ENCODE measurements at places on chromosomes 12 and 14. TPM values are rescaled to one million over a fixed set of nuclear protein-coding genes. Genes with fewer than 3 reads are reported as not detected.

ING4 gene
- total RNA-seq = 22.6 TPM

CCDC177 gene
- not detected for total RNA-seq

- H3K27ac ChIP-seq = no peak overlapping the region
- no peaks in the 10 kb centered on the region for H3K27me3 ChIP-seq
- H3K4me3 ChIP-seq = no peak overlapping the region
Measured at GRCh38 chr14:75559451-75560222, 18.8 kb upstream of the FLVCR2 start.

DNA sequence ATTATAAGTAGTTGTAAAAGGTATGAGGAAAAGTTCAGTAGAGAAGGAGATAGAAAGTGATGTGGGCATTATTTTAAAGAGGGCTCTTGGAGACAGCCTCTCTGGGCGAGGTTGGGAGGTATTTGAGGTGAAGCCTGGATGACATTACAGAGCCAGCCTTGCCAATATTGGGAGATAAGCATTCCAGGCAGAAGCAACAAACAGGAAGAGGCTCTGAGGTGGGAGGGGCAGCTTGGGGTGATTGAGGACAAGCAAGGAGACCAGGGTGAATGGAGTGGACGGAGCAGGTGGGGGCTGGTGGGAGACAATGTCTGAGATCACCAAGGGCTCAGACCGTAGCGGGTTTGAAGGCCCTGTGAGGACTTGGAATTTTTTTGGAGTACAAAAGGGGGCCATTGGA lies 87.3 kb downstream of the DYRK2 start:
- H3K4me1 ChIP-seq = peaks cover 6% of the 10 kb centered on the region
- DNase-seq = no peak
- H3K27me3 ChIP-seq = no peaks in the 10 kb centered on the region
- no peak overlapping the region for H3K4me3 ChIP-seq

DNA sequence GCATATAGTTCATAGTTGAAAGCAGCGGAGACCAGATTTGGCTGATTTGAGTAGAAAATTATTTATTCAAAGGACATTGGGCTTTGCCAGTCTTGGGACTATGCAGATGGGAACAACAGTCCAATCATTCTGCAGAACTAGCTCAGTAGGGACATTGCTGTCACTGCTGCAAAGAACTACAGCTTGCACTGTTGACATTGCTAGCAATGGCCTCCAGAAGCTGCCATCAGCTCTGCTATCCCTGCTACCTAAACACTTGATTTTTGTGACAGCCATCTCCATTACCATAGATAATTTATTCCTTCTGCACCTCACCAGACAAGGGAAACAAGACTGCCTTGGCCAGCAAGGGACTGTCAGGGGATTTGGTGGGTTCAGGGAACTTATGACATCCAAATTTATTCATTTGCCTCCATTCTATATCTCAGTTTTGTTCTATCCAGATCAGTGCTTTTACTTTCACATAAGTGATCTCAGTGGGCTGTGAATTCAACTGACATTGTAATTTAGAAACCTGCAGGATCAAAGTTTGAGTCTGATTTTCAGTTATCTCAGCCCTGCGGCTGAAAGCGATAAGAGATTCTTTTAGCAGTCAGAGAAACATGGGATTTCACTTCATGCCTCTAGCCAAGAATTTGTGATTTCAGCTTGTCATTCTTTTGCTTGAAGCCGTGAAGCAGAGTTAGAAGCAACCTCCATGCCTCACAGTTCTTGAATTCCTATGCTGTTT lies 136.7 kb upstream of the FBXO33 start:
- H3K36me3 ChIP-seq = no peaks in the 10 kb centered on the region
- H3K4me1 ChIP-seq = no peaks in the 10 kb centered on the region
- no peak overlapping the region for H3K4me3 ChIP-seq
- DNase-seq = no peak

PAN2 gene
- total RNA-seq = 14.5 TPM

DNA sequence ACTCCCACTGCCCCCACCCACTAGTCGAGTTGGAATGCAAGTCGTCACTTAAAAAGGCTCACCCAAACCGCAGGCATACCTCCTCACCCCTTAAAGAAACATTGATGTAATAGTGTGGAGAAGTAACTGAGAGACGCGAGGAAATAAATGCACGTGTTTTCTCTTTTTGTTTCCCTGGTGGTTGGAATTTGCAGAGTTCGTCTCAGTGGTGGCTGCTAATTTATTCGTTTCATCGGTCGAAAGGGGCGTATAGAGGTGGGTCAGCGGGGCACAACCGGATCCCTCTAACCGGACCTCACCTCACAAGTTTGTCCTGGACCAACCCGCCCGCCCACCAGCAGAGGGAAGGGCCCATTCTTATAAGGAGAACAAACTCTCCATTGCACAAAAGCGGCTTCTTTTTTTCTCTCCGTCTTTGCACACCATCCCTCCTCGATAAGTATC lies 5.0 kb upstream of the NPAS3 start:
- H3K27ac ChIP-seq = no peak overlapping the region
- H3K4me3 ChIP-seq = peak overlapping the region; percentile 14
- no peaks in the 10 kb centered on the region for H3K36me3 ChIP-seq

DNA sequence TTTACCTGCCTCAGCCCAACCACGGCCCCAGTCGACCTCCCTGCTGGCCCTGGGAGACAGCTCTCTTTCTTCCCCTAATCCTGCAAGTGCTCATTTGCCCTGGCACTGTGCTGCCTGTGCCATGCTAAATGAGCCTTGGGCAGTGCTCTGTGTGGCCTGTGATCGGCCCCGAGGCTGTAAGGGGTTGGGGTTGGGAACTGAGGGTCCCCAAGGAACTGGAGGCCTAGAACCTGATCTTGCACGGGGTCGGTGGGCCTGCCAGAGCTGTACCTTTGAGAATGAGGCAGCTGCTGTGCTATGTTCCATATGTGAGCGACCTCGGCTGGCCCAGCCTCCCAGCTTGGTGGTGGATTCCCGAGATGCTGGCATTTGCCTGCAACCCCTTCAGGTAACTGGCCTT lies 2.8 kb downstream of the RNF31 start:
- H3K36me3 ChIP-seq = peaks cover 54% of the 10 kb centered on the region
- H3K4me3 ChIP-seq = no peak overlapping the region
- peaks cover 30% of the 10 kb centered on the region for H3K4me1 ChIP-seq
- DNase-seq = no peak

VIPAS39 gene
- total RNA-seq = 10.9 TPM

GRCh38 chr12:64270411-64270810 lies 48.3 kb upstream of the KICS2 start:
- no peak overlapping the region for H3K4me3 ChIP-seq
- H3K27me3 ChIP-seq = no peaks in the 10 kb centered on the region
- H3K4me1 ChIP-seq = no peaks in the 10 kb centered on the region
- H3K27ac ChIP-seq = no peak overlapping the region

GRCh38 chr14:32703183-32703621 lies 235.5 kb upstream of the NPAS3 start:
- H3K36me3 ChIP-seq = no peaks in the 10 kb centered on the region
- no peaks in the 10 kb centered on the region for H3K27me3 ChIP-seq
- no peak for DNase-seq
- peak overlapping the region; percentile 88 for H3K27ac ChIP-seq
- H3K4me1 ChIP-seq = peaks cover 32% of the 10 kb centered on the region
- H3K4me3 ChIP-seq = peak overlapping the region; percentile 0

- no peaks in the 10 kb centered on the region for H3K4me1 ChIP-seq
- H3K27ac ChIP-seq = no peak overlapping the region
- no peaks in the 10 kb centered on the region for H3K36me3 ChIP-seq
- H3K27me3 ChIP-seq = no peaks in the 10 kb centered on the region
- no peak overlapping the region for H3K4me3 ChIP-seq
Measured at GRCh38 chr14:64760146-64760755, 56.0 kb downstream of the PLEKHG3 start.

GPR68 gene
- total RNA-seq = 0.55 TPM

RGS6 gene
- total RNA-seq = 13.1 TPM

DNA sequence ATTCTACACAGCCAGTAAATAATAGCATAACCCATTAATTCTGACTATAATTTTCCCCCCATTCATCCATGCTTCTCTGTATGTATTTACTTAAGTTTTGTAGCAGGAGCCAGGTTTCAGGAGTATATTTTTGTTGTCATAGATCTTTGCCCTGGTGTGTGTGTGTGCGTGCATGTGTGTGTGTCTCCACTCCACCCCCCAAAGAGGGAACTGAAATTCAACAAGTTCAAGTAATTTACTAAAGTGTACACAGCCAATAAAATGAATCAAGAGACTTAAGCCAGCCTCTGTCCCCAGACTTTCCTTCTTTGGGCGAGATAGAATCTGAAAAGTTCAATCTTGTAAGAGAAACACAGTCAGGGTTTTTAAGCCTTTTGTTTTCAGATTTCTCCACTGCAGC lies 792.0 kb downstream of the MED13L start:
- no peaks in the 10 kb centered on the region for H3K4me1 ChIP-seq
- no peak overlapping the region for H3K4me3 ChIP-seq
- no peaks in the 10 kb centered on the region for H3K27me3 ChIP-seq
- no peak for DNase-seq

DNA sequence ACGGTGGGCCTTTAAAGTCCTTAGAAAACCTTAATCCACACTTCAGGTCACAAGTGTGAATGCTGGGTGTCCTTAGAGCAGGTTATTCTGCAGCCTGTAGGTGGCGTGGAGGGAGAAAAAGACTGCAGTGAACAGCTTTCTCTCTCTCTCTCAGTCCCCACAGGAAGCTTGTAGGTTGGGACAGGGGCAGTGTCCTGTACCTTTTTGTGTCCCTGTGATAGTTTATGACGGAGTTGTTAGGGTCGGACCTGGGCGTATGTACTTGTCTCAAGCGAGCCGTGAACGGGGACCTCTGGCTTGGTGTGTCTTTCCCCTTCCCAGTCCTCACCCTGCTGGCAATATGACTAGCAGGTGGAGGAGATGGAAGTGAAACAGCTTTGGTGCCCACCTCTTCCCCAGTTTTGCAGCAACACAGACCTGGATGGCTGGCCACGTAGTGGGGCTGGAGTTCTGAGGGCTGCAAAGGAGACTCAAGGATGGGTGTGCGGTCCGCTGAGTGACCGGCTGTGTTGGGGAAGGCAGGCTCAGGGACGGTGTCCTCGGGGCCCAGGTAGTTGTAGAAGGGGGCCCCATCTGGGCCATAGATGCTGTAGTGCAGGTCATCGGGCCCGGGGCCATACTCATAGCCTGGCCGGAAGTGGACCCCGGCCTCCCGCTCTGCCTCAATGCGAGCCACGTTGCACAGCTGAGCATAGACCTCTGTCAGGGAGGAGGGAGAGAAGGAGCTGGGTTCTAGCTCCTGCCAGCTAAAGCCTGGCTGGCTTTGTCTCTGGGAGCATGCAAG lies 8.9 kb downstream of the ISCA2 start:
- H3K36me3 ChIP-seq = peaks cover 15% of the 10 kb centered on the region
- H3K4me1 ChIP-seq = no peaks in the 10 kb centered on the region
- H3K27me3 ChIP-seq = no peaks in the 10 kb centered on the region
- H3K4me3 ChIP-seq = no peak overlapping the region

DNA sequence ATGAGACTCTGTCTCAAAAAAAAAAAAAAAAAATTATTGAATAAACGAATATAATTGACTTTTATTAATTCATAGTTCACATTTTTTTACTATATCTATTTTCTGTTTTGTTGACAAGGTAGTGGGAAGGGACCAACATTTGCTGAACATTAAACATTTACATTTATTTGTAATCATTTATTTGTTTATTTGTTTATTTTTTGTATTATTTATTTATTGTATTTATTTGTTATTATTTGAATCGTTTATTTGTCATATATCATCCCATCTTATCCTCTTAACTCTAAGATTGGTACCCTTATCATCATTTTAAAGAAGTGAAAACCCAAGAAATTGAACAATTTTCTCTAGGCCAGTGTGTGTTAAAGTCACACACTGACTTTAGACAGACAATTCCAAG lies 101.5 kb downstream of the SYT1 start:
- no peaks in the 10 kb centered on the region for H3K36me3 ChIP-seq
- DNase-seq = no peak
- no peaks in the 10 kb centered on the region for H3K4me1 ChIP-seq

DNA sequence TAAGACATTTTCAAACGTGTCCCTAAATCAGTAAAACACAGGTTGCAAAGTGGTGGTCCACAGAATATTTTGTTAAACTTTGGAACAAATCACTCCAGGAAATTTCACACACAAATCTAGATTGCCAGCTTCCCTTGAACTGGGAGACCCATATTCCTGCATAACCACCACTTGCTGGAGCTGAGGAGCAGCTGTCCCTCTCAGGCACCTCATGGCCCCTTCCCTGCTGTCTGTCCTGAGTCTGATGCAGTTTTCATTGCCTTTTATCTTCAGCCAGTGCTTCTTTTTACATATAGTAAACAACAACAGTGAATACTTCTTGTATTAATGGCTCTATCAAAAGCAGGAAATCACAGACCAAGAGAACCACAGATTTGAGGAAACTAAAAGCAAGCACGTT lies 289.3 kb downstream of the MED13L start:
- no peaks in the 10 kb centered on the region for H3K27me3 ChIP-seq
- no peak overlapping the region for H3K4me3 ChIP-seq
- H3K36me3 ChIP-seq = peaks cover 47% of the 10 kb centered on the region
- DNase-seq = no peak

SYCP3 gene
- total RNA-seq = not detected

DNA sequence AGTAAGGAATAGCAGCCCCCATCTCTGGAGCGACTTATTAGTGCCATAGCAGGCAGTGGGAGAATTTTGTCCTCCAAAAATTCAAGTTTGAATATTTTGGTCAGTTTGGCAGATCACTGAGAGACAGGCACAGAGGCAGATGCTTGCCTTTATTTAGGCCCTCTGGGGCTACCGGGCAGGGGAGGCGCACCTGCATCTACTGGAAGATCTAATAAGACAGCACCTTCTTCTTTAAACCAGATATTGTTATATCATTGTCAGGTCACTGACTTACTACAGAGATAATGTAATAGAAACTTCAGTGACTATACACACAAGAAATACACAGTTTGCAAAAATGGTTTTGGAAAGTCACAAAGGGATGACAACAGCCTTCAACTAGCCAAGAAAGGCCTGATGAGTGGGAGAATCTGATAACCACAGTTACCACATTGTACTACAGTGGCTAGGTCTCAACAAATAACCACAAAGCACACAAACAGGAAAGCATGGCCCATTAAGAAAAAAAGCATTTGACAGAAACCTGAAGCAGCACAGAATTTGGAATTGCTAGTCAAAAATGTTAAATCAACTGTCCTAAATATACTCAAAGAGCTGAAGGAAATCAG lies 56.8 kb downstream of the CDK17 start:
- no peaks in the 10 kb centered on the region for H3K4me1 ChIP-seq
- DNase-seq = no peak
- H3K27ac ChIP-seq = no peak overlapping the region
- H3K27me3 ChIP-seq = no peaks in the 10 kb centered on the region
- no peaks in the 10 kb centered on the region for H3K36me3 ChIP-seq

DNA sequence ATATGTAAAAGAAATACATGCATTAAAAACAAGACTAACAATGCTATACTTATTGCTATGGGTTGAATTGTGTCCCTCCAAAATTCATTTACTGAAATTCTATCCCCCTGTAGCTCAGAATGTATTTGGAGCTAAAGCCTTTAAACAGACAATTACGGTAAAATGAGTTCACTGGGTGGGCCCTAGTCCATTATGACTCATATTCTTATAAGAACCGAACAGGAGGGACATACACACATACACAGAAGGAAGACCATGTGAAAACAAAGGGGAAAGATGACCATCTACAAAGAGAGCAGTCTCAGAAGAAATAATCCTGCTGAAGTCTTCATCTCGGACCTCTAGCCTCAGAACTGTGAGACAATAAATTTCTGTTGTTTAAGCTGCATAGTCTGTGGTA lies 77.1 kb upstream of the ANKS1B start:
- no peaks in the 10 kb centered on the region for H3K4me1 ChIP-seq
- H3K36me3 ChIP-seq = peaks cover 18% of the 10 kb centered on the region
- H3K27ac ChIP-seq = no peak overlapping the region
- H3K27me3 ChIP-seq = no peaks in the 10 kb centered on the region

POTEG gene
- not detected for total RNA-seq
